Lung (tissue), 17 donors: ENCODE measurements at places on chromosomes 3 and 15. TPM values are rescaled to one million over a fixed set of nuclear protein-coding genes. Genes with fewer than 3 reads are reported as not detected.

DNA sequence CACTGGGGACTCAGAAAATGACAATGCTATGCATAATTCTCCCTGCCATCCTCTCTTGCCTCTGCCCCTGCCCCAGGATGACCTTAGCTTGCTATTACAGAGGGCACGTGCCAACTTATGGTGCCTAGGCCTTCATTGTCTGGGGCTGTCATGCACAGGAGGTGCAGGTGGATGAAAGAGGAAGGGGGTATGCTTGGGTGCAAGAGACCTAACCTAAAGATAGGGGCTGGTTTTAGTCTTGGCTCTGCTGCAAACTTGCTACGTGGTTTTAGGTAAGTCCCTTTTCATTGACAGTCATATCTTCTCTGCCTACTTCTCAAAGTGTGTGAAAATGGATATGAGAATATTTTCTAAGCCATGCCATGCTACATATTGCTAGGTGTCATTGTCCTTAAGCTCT, 161.3 kb downstream of the EPHB1 start:
- no peaks in the 10 kb centered on the region for H3K4me1 ChIP-seq
- no peak overlapping the region for H3K4me3 ChIP-seq
- no peaks in the 10 kb centered on the region for H3K36me3 ChIP-seq

DNA sequence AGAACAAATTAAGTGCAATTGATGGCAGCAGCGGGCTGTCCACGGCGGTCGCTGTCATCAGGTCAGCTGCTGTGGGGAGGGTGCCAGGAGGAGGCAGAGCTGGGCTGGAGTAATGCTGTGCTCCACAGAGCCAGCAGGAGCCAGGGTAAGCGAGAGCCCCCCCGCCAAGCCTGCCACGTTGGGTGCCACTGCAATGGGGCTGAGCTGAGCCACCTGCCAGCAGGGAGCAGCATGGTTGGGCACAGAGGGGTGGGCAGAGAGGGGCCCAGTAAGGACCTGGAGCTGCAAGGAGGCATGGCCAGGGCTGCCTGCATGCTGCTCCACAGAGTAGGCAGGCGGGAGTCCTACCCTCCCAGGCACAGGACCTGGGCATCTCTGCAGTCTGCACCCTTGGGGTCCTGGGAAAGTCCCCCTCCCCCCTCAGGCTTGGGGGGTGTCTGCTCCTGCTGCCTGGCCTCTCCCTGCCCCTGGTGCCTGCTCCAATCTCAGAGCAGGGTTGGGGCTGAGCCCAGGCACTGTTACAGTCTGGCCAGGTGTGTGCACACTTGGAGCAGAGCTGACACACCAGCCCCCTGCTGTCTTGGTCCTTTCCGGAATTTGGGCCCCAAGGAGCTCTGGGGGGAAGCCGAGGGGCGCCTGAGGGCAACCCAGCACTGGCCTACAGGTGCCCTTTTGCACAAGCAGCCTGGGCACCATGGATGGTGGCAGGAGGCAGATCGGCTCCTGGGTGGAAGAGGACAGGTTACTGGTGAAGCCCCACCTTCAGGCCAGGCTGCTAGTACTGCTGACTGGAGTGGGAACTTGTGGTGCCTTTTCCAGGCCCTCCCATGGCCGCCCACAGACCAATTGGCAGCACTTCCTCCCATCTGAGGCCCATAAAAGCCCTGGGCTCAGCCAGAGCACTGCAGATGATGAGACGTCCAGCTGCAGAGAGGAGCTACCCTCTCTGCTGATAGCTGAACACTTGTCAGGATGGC, 8.5 kb upstream of the PIAS1 start:
- no peaks in the 10 kb centered on the region for H3K36me3 ChIP-seq
- no peak for DNase-seq
- H3K4me1 ChIP-seq = no peaks in the 10 kb centered on the region
- H3K27ac ChIP-seq = no peak overlapping the region
- H3K27me3 ChIP-seq = no peaks in the 10 kb centered on the region
- H3K4me3 ChIP-seq = no peak overlapping the region

Gene KBTBD8
- total RNA-seq = 5.0 TPM

- H3K27me3 ChIP-seq = no peaks in the 10 kb centered on the region
- H3K4me1 ChIP-seq = peaks cover 5% of the 10 kb centered on the region
- H3K27ac ChIP-seq = no peak overlapping the region
Measured at GRCh38 chr15:97517737-97518136, 442.8 kb upstream of the ARRDC4 start.

Gene CHRFAM7A
- total RNA-seq = 7.4 TPM

GRCh38 chr3:23553353-23553752, 252.4 kb upstream of the UBE2E1 start:
- H3K27me3 ChIP-seq = no peaks in the 10 kb centered on the region
- H3K27ac ChIP-seq = no peak overlapping the region
- H3K4me1 ChIP-seq = no peaks in the 10 kb centered on the region
- DNase-seq = no peak
- no peaks in the 10 kb centered on the region for H3K36me3 ChIP-seq
- no peak overlapping the region for H3K4me3 ChIP-seq

GRCh38 chr3:195063581-195064193, 207.3 kb downstream of the XXYLT1 start:
- no peaks in the 10 kb centered on the region for H3K27me3 ChIP-seq
- no peak overlapping the region for H3K27ac ChIP-seq
- no peak overlapping the region for H3K4me3 ChIP-seq
- H3K4me1 ChIP-seq = peaks cover 8% of the 10 kb centered on the region
- peaks cover 2% of the 10 kb centered on the region for H3K36me3 ChIP-seq

DNA sequence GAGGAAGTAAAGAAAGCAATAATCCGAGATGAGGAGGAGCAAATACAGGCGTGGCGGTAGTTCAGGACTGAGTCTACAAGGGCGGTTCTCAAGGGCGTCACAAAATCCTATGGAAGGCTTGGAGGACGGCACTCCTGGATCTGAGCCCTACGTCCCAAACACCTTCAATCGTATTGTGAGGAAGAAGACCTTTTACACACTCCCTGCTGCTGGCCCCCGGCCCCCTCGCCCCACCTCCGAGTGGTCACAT, 747 bp downstream of the PLD1 start:
- peaks cover 5% of the 10 kb centered on the region for H3K27me3 ChIP-seq
- no peak for DNase-seq
- peaks cover 12% of the 10 kb centered on the region for H3K4me1 ChIP-seq
- peak overlapping the region; percentile 96 for H3K27ac ChIP-seq
- peak overlapping the region; percentile 23 for H3K4me3 ChIP-seq

DNA sequence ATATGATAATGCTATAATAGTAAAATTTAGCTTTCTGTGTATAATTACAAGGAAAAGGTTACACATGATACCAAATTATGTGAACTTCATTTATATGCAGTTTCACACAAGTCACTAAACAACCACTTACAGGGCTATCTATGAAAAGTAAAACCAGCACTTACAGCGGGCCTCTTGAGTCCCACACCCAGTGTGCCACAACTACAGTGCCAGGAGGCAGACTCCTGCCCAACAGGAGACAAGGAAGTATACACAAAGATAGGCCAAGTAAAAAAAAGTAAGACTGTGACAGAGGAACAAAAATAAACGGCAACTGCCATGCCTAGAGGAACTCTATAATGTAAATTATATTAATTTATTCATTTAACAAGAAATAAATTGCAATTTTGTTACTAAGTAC, 53.4 kb upstream of the NEK10 start:
- H3K4me3 ChIP-seq = no peak overlapping the region
- no peaks in the 10 kb centered on the region for H3K4me1 ChIP-seq
- no peak for DNase-seq
- H3K36me3 ChIP-seq = peaks cover 14% of the 10 kb centered on the region
- H3K27ac ChIP-seq = no peak overlapping the region

Gene C3orf20
- 0.14 TPM for total RNA-seq

GRCh38 chr3:160671231-160671630, 5.7 kb upstream of the ARL14 start:
- DNase-seq = no peak
- H3K27me3 ChIP-seq = no peaks in the 10 kb centered on the region
- H3K4me1 ChIP-seq = no peaks in the 10 kb centered on the region
- no peak overlapping the region for H3K27ac ChIP-seq
- no peaks in the 10 kb centered on the region for H3K36me3 ChIP-seq

GRCh38 chr3:129107793-129108192, 13.8 kb downstream of the RAB43 start:
- peaks cover 19% of the 10 kb centered on the region for H3K4me1 ChIP-seq
- H3K4me3 ChIP-seq = no peak overlapping the region
- no peaks in the 10 kb centered on the region for H3K36me3 ChIP-seq
- H3K27me3 ChIP-seq = no peaks in the 10 kb centered on the region
- peak overlapping the region; percentile 1 for H3K27ac ChIP-seq

DNA sequence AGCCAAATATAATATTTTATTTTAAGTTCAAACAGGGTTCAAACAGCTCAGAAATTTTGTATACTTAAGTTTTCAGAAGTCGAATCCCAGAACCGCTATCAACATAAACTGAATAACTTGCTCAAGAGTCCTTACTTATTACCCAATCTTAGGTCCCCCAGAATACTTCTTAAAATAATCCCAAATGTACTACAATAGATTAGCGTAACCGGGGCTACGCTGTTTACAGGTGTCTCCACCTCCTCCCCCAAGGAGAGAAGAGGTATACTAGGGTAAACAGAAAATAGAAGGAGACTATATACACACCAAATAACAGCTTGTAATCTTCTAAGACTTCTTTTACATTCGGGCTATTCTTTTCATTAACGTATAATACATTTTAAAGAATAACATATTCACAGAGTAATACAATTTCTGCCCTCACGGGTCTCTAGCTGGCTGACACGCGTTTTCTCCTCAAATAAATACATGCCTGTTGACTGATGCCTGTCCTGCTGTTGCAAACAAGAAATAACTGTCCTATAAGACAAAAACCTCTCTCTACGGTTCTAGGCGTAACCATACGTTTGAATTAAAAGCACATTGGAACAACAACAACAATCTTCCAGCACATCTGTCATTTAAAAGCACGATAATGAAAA, 1.3 kb downstream of the DENND4A start:
- H3K4me3 ChIP-seq = peak overlapping the region; percentile 77
- peak overlapping the region; percentile 65 for H3K27ac ChIP-seq
- H3K27me3 ChIP-seq = no peaks in the 10 kb centered on the region
- H3K4me1 ChIP-seq = peaks cover 14% of the 10 kb centered on the region

DNA sequence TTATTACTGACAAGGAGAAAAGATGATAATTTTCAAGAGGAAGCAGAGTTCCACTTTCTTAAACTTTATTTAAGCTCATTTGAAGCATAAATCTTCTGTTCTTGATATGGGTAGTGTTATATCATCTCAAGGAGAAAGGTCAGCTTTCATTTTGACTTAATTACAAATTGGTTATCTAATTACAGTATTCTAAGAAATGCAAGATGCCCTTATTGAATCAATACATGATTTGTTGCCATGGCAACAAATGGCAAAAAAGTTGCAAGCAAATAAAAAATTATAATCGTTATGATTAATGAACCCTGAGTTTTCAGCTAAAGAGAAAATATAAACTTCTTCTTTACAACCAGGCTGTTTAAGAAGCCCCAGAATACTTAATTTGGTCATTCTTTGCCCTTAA, 622.7 kb downstream of the RBMS3 start:
- H3K36me3 ChIP-seq = no peaks in the 10 kb centered on the region
- DNase-seq = no peak
- no peak overlapping the region for H3K27ac ChIP-seq
- no peaks in the 10 kb centered on the region for H3K27me3 ChIP-seq
- peaks cover 6% of the 10 kb centered on the region for H3K4me1 ChIP-seq
- H3K4me3 ChIP-seq = no peak overlapping the region

DNA sequence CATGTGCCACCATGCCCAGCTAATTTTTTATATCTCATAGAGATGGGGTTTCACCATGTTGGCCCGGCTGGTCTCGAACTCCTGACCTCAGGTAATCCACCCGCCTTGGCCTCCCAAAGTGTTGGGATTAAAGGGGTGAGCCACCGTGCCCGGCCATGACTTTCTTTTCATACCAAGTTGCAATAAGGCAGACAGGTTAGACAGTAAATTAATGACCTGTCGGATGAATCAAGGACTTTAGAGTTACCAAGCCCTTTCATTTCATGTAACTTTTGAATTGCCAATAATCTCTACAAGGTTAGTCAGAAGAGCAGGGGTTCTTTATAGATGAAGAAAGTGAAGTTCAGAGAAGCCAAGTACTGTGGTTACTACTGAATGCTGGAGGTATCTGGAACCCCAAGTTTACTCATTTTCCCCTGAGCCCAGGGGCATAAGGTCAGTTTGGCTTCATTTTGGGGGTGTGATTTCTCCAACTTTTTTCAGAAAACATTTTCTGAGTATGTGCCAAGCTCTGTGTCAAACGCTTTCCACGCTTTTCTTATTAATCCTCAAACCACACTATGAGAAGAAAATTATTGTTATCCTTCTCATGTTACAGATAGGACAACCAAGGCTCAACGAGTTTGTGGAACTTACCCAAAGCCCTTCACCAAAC, 11.9 kb downstream of the PRICKLE2 start:
- DNase-seq = no peak
- no peak overlapping the region for H3K27ac ChIP-seq
- peaks cover 16% of the 10 kb centered on the region for H3K4me1 ChIP-seq
- no peaks in the 10 kb centered on the region for H3K27me3 ChIP-seq
- no peak overlapping the region for H3K4me3 ChIP-seq
- H3K36me3 ChIP-seq = no peaks in the 10 kb centered on the region

Gene CCDC39
- 5.1 TPM for total RNA-seq

- H3K4me1 ChIP-seq = peaks cover 3% of the 10 kb centered on the region
- H3K27me3 ChIP-seq = no peaks in the 10 kb centered on the region
- H3K27ac ChIP-seq = no peak overlapping the region
- H3K4me3 ChIP-seq = no peak overlapping the region
Measured at GRCh38 chr3:85081191-85081906, 122.6 kb downstream of the CADM2 start.

DNA sequence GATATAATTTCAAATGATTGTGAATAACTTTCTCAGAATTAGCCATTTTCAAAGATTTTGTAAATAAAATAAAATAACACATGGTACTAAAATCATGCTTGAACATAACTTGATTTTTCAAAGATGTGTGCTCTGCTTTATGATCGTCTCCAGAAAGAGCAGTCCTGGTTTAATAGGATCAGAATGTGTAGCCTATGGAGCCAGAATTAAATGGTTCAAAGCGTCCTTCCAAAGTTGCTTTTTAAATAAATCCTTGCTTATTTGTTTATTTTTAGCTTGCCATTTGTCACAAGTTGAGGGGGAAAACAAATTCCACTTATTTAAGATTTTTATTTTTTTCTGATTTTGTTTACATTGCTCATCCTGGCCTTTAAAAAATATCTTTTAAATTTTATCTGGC, 123.7 kb upstream of the SPRED1 start:
- H3K27ac ChIP-seq = no peak overlapping the region
- no peaks in the 10 kb centered on the region for H3K27me3 ChIP-seq
- peaks cover 32% of the 10 kb centered on the region for H3K4me1 ChIP-seq
- peak; percentile 5 for DNase-seq
- no peak overlapping the region for H3K4me3 ChIP-seq

- no peak overlapping the region for H3K4me3 ChIP-seq
- peaks cover 13% of the 10 kb centered on the region for H3K36me3 ChIP-seq
- no peak overlapping the region for H3K27ac ChIP-seq
- H3K4me1 ChIP-seq = no peaks in the 10 kb centered on the region
Measured at GRCh38 chr3:38404286-38404685, 49.4 kb upstream of the ACVR2B start.

GRCh38 chr15:77732514-77733335, 100.0 kb upstream of the LINGO1 start:
- DNase-seq = no peak
- H3K4me1 ChIP-seq = no peaks in the 10 kb centered on the region
- no peak overlapping the region for H3K4me3 ChIP-seq

Gene PAQR5
- 2.3 TPM for total RNA-seq

- no peaks in the 10 kb centered on the region for H3K36me3 ChIP-seq
- no peaks in the 10 kb centered on the region for H3K27me3 ChIP-seq
- H3K4me1 ChIP-seq = no peaks in the 10 kb centered on the region
- no peak for DNase-seq
Measured at GRCh38 chr15:56798639-56799038, 65.3 kb upstream of the ZNF280D start.

Gene DGKG
- total RNA-seq = 13.7 TPM

Gene ARIH1
- total RNA-seq = 108 TPM
